ENCODE measurements at places on chromosomes 7 and 10.

- DNase-seq = no peak
These were observed 26.9 kb downstream of the ASAH2 start for GRCh38 chr10:50224330-50224952.

DNA sequence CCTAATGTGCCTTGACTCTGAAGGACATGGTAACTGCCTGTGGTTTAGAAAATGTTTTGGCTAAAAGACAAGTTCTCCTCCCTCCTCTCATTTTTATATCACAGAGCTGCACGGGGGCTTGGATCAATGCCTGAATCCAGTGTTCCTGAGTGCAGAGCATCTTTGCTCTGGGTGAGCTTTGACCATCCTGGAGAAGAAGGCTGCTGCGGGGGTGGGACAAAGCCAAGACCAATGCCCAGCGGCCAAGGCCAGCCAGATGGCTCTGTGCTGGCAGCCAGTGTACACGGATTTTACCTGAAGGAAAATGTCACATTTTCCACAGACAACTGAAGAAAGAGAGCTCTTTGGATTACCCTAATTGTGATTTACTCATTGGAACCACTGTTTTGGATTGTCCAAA, 102.0 kb upstream of the TARP start:
- DNase-seq = no peak

- DNase-seq = no peak
These were observed 86.1 kb downstream of the PDGFA start for GRCh38 chr7:433558-433957.

GRCh38 chr7:120456699-120457098, 183.7 kb downstream of the KCND2 start:
- no peak for DNase-seq

GRCh38 chr7:55065511-55066229, 46.9 kb downstream of the EGFR start:
- no peak for DNase-seq

GRCh38 chr10:49377256-49377655, 18.6 kb downstream of the DRGX start:
- DNase-seq = peak; percentile 36

DNA sequence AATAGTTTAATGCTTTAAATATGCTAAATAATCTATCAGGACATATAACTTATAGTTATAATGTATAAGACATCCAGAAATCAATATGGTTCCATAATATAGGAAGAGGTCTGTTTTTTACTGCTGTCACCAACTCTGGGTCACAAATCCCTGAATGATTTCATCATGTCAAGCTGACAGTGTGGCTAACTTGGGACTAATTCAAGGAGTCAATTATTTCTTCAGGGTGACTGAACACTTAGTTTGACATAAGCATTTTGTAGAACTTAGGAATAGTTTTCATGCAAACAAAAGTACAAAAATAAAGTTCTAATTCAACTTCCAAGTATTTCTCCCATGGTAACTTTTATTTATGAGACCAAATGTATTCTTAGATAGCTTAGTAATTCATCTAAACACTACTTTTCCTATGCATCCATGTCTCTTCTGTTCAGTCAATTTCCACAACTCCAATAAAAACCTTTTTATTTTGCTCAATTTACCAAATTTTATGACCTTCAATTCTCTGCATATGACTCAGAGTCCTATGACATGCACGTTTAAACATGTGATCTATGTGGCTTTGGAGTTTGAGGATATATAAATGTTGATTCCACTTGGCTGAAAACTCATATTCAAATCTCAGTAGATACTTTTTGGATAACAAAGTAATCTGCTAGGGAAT, 40.3 kb upstream of the GNAT3 start:
- no peak for DNase-seq

- no peak for DNase-seq
These were observed 115.8 kb upstream of the SORCS1 start for GRCh38 chr10:107280293-107280692.

DNA sequence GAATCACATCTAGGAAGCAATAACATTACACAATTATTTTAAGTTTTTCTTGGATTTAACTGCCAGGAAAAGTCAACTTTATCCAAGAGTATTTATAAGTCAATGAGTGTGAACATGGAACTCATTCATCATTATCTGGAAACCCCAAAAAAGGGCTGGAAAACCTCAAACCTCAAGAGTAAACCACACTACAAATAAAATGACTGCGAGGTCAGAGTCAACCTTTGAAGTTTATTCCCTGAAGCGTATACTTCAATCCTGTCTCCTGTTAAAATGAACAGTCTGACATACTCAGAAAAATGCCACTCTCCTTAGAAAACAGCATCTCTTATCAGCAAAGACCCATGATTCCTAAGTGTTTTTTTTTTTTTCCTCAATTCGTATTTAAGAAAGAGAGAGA, 86.5 kb downstream of the RELN start:
- DNase-seq = no peak

DNA sequence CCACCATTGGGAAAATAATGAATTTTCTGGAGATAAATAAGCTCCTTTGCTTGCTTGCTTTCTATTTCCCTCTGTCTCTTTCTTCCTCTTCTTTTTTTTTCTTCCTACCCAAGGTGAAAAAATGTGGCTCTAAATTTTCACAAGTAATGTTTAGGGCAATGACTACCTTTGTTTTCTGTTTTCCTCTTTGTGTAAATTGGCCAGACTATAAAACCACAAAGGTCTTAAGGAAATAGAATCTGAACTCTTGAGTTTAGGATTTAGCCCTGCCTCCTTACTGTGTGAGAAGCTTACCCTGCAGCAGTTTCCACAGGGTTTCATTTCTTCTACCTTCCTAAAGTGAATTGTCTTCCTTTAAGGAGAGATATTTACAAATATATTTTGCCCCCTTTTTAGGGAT, 330.4 kb downstream of the ARL4A start:
- no peak for DNase-seq

DNA sequence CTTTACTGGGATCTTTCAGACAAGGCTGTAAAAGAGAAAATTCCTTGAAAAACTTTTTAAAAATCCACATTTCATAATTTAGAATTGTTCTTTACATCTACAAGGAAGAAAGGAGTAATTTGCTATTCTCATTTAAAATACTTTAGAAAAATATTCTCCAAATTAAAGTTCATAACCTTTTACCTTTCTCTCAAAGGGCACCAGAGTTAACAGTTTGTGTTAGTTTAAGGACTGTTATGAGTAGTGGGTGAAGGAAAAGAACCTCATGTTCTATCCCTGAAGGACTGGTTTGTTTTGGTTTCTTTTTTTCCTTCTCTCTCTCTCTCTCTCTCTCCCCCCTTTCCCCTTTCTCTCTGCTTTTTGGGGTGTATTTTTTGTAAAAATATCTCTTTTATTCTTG, 4.1 kb downstream of the AGMO start:
- DNase-seq = no peak

GRCh38 chr7:149854611-149855360, 16.6 kb downstream of the ZNF862 start:
- DNase-seq = no peak

- no peak for DNase-seq
These were observed 1.9 kb downstream of the AGBL3 start for GRCh38 chr7:134988161-134988560.

DNA sequence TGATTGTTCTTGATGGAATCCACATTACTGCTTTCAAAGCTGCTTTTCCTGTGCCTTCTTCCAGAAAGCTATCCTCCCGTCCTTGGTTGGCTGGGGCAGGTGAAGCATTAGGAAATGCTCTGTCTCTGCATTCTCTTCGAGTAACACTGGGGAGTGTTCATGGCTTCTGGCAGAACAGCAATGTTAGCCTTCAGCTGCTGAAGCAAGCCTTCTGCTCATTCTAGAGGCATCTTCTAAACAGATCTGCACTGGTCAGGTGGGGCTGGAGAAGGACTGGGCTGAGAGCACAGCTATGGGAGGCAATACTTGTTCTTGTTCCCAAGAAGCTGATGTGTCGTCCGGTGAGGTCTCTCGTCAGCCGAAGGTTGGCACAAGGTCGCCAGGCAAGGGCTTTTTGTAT, 80.6 kb downstream of the MGMT start:
- DNase-seq = no peak

DNA sequence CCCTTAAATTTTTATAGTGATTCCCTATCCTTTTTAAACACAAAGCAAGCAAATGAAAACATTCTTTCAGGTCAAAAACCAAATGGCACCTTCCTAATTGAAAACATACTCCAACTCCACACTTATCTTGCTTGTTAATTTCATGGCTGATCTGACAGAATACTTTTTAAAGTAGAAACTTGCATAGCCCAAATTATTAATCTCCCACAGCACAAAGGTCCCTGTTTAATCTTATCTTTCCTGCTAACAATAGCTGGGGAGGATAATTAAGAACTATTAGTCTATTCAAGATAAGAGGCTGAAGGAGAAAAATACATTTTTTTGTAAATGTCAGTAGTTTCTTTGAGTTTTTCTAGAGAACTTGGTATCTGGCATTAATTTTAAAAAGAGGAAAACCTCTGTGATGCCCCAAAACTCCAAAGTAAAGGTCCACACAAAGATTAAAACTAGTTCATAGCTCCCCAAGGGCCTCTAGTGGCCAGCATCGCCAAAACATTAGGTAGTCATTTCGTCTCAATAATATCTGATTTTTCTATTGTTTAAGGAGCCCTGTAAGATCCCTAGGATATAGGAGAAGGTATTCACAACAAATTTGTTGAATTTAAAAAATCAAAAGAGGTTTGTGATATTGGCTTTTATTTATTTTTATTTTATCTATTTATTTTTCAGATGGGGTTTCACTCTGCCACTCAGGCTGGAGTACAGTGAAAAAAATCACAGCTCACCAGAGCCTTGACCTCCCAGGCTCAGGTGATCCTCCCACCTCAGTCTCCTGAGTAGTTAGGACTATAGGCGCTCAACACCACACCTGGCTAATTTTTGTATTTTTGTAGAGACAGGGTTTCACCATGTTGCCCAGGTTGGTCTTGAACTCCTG, 14.7 kb downstream of the CDNF start:
- no peak for DNase-seq

DNA sequence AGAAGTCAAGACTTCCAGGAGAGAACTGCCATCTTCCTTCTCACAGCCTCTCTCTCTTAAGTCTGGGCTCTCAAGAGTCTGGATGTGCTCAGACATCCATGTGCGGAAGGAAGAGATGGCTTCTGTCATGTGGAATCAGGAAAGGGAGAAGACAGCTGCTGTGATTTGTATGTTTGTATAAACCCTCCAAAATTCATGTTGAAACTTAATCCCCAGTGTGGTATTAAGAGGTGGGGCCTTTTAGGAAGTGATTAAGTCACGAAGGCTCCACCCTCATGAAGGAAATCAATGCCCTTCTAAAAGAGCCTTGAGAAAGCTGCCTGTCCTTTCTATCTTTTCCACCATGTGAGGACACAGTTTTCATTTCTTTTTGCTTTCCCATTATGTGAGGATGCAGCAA, 73.9 kb upstream of the PTN start:
- DNase-seq = no peak

DNA sequence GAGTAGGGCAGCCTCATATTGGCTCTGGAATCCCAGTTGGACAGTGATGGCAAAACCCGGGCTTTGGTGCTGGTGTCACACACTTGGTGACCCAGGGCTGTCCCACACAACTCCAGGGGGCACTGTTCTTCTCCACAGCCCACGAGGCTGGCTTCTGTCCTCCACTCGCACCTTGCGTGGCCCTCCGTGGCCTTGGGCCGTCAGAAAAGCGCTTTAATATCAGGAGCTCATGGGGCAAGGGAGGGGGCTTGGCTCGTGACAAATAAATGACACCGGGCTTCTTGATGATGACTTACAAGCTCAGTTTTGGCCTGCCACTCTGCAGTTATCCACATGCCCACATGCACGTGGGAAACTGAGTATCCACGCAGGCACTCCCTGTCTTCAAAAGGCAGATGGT, 8.1 kb downstream of the DOCK1 start:
- no peak for DNase-seq

DNA sequence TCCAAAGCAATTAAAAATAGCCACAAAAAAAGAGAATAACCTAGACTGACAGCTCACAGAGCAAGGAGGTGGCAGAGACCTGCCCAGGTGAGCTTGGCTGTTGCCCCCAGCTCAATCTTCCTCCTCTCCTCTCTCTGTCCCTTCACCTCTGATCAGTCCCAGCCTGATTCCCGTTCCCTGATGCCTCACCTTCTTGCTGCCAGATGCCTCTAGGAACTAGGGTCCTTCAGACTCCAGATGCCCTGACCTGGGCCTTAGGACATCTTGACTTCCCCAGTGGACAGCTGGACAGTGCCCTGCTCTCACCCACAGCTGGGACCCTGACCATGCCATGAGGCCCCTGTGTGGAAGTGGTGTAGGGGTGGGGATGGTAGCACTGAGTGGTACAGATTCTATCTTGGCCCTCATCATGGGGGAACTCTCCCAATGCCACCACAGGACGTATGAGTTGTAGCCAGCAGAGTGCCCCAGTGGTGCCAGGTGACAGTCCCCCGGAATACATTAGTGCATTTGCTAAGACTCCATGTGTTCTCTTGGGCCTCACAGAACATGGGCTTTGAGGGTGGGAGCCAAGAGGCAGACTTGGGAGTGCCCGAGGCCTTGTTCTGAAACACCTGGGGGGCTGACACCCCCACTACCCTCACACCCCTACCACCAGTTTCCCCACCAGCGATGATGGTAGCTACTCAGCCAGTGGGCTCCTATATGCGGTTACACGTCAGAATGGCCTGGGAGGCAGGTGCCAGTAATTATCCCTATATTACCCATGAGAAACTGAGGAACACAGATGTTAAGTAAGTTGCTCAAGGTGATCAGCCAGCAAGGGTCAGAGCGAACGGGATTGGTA, 2.0 kb downstream of the DEPP1 start:
- no peak for DNase-seq

GRCh38 chr7:2529161-2530070, 9.8 kb downstream of the LFNG start:
- no peak for DNase-seq

- DNase-seq = no peak
These were observed 51.3 kb downstream of the CLEC2L start for GRCh38 chr7:139574618-139575337.

DNA sequence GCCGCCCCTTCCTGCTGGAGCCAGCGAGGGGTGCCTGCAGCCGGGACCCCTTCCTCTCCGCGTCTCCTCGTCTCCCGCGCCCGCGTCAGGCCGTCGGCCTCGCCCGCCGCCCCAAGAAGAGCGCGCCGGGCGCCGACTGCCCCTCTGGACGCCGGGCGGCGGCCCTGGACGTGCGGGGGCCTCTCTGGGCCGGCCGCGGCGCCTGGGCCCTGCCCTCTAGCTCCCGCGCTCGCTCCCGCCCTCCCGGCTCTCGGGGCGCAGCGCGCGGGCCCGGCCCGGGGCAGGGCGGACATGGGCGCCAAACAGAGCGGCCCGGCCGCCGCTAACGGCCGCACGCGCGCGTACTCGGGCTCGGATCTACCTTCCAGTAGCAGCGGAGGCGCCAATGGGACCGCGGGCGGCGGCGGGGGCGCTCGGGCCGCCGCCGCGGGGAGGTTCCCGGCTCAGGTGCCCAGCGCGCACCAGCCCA, 704 bp downstream of the ZNRF2 start:
- no peak for DNase-seq

GRCh38 chr10:26457088-26457487, 18.9 kb downstream of the APBB1IP start:
- no peak for DNase-seq

- no peak for DNase-seq
These were observed 27.9 kb upstream of the PPP2R2D start for GRCh38 chr10:131872827-131873375.

- no peak for DNase-seq
These were observed 367.6 kb upstream of the MKI67 start for GRCh38 chr10:128493811-128494210.

- DNase-seq = no peak
These were observed 56.4 kb upstream of the ECHDC3 start for GRCh38 chr10:11685787-11686218.

GRCh38 chr7:4692055-4692454, 10.0 kb downstream of the FOXK1 start:
- no peak for DNase-seq

All from coronary artery (tissue), 2 donors.